Central memory CD8-positive, alpha-beta T cell (primary cell): ENCODE measurements at places on chromosomes 12 and 14.

DNA sequence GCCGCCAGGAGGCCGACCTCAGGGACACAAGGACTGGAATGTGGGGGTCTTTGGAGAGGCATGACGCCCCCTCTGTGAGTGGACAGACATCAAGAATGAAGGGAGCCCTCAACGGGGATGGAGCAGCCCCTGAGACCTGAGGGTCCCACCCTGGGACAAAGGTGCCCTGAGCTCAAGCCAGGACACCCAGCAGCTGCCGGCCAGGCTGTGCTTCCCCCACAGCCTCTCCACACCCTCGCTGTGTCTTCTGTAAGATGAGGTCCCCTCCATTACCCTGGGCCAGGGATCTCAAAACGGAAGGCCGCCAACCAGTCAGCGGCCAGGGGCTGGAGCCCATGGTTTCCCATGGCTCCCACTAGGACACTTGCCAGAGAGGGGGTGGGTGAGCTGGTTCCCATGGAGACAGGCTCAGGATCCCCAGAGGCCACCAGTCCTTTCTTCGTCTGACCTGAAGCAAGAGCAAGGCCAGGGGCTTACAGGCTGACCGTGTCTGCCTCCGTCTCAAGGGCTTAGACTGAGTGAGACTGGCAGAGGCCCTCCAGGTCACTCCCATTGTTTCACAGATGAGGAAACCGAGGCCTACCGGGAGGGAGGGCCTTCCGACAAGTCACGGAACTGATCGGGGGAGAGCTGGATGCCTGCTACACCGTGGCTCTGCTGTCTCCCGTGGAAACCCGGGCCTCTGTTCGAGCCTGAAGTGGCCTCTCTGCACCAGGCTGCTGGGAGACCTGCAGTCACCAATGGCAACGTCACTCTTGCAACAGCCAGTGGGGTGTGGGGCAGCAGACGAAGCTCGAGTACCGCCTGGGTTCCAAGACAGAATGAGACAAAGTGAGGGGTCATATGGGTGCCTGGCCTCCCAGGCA, 91.7 kb upstream of the DIO3 start:
- no peak for DNase-seq
- no peaks in the 10 kb centered on the region for H3K36me3 ChIP-seq
- no peaks in the 10 kb centered on the region for H3K4me1 ChIP-seq

DNA sequence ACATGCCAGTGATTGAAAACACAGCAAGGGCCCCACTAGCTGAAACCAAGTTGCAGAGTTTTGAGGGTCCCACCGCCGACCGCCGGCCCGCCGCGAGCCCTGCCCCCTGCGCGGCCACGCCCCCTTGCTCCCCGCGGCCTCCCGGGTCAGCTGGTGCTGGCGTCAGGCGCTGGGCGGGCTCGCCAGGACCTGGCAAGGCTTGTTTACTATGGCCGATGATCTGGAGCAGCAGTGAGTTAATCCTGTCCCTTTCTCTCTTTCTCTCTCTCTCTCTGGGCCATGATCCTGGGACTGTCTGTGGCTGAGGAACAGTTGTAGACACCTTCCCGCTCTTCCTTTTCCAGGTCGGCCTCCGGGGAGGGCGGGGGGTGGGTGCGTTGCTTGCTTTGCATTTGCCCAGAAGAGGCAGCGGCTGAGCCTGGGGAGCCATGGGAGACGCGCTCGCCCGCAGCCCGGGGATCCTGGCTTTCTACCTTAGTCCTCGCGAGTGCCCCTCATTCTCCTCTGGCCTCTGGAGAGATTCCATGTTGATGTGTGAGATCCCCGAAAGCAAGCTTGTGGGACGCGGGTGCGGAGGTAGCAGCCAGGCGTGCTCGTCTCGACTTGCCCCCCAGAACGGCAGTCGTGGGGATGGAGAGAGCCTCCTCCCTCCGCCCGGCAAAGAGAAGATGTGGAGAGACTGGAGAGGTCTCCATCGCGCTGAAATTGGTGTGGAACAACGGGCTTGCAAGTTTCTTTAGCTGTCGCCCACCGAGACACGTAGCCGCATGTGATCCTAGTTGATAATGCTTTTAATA, at the start of gene ABHD4:
Gene ABHD4, plus strand, starts transcription at position 202 of the 797 bp plus-strand sequence. Its CDS starts 7 bp downstream, at position 209.
- H3K4me1 ChIP-seq = peaks cover 36% of the 10 kb centered on the region
- DNase-seq = peak; percentile 33
- H3K36me3 ChIP-seq = peaks cover 6% of the 10 kb centered on the region
- H3K27ac ChIP-seq = peak within 1 kb of the TSS; percentile 94
- H3K27me3 ChIP-seq = peaks cover 9% of the 10 kb centered on the region
- peak within 1 kb of the TSS; percentile 98 for H3K4me3 ChIP-seq

DNA sequence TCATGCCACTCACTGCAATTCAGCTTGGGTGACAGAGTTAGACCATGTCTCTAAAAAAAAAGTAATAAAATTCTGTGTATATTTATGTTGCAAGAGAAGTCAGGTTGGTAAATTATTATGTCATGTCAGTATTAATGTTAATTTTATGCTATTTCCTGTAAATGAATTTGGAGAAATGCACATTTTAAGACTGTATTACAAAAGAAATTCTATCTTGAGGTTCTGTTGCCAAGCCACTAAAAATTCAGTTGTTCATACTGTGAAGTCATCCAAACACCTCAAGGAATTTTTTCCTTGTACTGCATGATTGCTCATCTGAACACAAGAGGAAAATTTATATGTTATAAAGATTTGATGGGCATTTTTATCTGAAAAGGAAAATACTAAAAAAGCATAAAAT, 23.3 kb upstream of the HMGA2 start:
- no peaks in the 10 kb centered on the region for H3K4me1 ChIP-seq
- H3K27ac ChIP-seq = no peak overlapping the region
- no peak overlapping the region for H3K4me3 ChIP-seq
- peaks cover 48% of the 10 kb centered on the region for H3K27me3 ChIP-seq

GRCh38 chr14:56324856-56325699, 206.9 kb downstream of the PELI2 start:
- H3K4me3 ChIP-seq = no peak overlapping the region
- no peak for DNase-seq
- H3K4me1 ChIP-seq = no peaks in the 10 kb centered on the region
- H3K27me3 ChIP-seq = peaks cover 4% of the 10 kb centered on the region
- no peak overlapping the region for H3K27ac ChIP-seq

GRCh38 chr12:2396448-2396871, 343.7 kb downstream of the CACNA1C start:
- no peak overlapping the region for H3K4me3 ChIP-seq
- no peaks in the 10 kb centered on the region for H3K36me3 ChIP-seq
- no peak overlapping the region for H3K27ac ChIP-seq
- peaks cover 9% of the 10 kb centered on the region for H3K27me3 ChIP-seq
- H3K4me1 ChIP-seq = no peaks in the 10 kb centered on the region
- no peak for DNase-seq

- H3K27ac ChIP-seq = no peak overlapping the region
- peaks cover 75% of the 10 kb centered on the region for H3K27me3 ChIP-seq
- H3K36me3 ChIP-seq = no peaks in the 10 kb centered on the region
- no peak for DNase-seq
Observed at GRCh38 chr14:61219256-61219655, 61.9 kb downstream of the TMEM30B start.

GRCh38 chr14:64943556-64943955, 1.0 kb upstream of the GPX2 start:
- no peaks in the 10 kb centered on the region for H3K27me3 ChIP-seq
- peaks cover 57% of the 10 kb centered on the region for H3K4me1 ChIP-seq
- peaks cover 4% of the 10 kb centered on the region for H3K36me3 ChIP-seq
- H3K4me3 ChIP-seq = no peak overlapping the region
- DNase-seq = no peak

GRCh38 chr12:117046011-117046369, 53.2 kb downstream of the TESC start:
- no peaks in the 10 kb centered on the region for H3K27me3 ChIP-seq
- H3K36me3 ChIP-seq = peaks cover 2% of the 10 kb centered on the region
- H3K27ac ChIP-seq = no peak overlapping the region
- H3K4me3 ChIP-seq = no peak overlapping the region
- H3K4me1 ChIP-seq = peaks cover under 1% of the 10 kb centered on the region

DNA sequence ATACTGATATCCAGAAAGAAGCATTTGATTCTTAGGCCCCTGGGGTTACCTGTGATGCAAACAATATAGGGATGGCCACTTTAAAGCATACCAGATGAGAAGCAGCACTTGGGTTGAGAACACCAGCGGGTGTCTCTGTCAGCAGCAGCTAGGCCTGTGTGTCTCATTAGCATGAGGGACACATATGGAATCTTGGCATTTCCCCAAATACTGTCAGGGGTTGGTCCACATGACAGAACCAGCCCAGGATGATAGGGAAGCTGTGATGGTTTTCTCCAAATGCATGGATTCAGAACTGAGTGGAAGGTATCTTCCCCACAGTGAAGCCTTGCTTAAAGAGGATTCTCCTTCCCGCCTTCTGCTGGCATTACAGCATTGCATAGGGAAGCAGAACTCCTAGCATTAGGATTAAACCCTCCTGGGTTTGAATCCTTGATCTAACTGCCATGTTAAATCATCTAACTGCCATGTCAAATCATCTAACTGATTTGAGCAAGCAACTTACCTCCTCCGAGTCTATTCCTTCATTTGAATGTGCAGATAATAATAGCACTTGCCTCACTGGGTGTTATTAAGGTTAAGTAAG, 111.5 kb upstream of the WSCD2 start:
- no peaks in the 10 kb centered on the region for H3K4me1 ChIP-seq
- no peak overlapping the region for H3K4me3 ChIP-seq
- no peak for DNase-seq
- peaks cover 39% of the 10 kb centered on the region for H3K27me3 ChIP-seq
- H3K36me3 ChIP-seq = no peaks in the 10 kb centered on the region
- H3K27ac ChIP-seq = no peak overlapping the region

DNA sequence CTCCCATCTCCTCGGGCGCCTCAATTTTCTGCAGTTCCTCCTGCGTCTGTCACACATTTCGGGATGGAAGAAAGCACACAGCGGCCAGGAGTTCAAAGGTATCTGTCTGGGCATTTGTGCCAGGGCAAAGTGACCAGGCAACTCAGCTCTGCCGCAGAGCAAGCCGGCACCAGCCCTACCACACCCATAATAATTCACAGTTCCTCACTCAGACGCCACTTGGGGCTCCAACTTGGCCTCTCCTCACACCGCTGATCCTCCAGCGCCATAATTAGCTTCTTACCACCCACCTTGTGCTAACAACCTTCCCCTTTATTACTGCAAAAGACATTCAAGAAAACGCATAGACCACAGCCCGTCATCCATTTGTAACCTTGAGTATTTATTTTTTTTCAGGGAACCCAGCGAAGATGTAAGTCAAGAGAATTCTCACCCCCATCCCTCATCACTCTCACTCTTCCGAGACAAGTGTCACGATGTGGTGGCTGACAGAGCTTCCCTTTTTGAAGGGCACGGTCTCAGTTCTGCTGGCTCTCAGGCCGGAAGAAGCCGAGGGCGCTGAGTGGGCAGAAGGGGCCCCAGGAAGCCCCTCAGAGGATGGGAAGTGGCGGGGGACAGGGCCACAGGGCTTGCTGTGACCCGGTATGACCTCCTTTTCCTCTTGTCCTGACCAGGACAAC, 25.2 kb upstream of the NCOR2 start:
- peak overlapping the region; percentile 37 for H3K27ac ChIP-seq
- H3K4me3 ChIP-seq = no peak overlapping the region
- no peaks in the 10 kb centered on the region for H3K4me1 ChIP-seq
- DNase-seq = no peak

DNA sequence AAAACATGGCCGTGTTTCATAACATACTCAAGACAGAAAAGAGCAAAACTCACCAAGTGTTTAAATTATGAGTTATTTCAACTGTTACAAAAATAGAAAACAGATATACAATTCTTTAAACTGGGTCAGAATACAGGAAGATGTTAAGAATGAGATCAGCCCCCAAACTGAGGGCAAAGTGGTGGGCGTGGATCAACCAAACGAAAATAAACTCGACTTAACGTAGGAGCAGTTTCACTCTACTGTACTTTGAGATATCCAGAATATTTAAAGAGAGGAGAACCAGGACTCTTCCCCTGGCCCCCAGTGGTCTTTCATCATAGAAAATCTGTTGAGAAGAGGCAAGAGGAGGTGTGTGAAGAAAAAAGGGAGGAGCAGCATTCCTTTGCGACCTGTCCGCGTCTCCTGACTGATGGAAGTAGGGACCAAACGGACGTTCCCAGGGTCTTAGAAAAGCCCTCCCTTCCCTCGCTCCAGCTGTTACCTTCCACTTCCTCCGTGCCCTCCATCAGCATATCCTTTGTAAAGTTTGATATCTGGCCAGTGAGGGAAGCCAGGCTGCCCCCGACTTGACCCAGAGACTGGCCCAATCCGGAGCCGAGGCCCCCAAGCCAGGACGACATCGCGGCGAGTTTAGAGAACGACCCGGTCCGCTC, 668 bp downstream of the TRIP11 start:
- H3K27me3 ChIP-seq = no peaks in the 10 kb centered on the region
- DNase-seq = no peak
- H3K27ac ChIP-seq = peak overlapping the region; percentile 99
- peaks cover 47% of the 10 kb centered on the region for H3K4me1 ChIP-seq
